ENCODE measurements at places on chromosomes 7 and 10.

DNA sequence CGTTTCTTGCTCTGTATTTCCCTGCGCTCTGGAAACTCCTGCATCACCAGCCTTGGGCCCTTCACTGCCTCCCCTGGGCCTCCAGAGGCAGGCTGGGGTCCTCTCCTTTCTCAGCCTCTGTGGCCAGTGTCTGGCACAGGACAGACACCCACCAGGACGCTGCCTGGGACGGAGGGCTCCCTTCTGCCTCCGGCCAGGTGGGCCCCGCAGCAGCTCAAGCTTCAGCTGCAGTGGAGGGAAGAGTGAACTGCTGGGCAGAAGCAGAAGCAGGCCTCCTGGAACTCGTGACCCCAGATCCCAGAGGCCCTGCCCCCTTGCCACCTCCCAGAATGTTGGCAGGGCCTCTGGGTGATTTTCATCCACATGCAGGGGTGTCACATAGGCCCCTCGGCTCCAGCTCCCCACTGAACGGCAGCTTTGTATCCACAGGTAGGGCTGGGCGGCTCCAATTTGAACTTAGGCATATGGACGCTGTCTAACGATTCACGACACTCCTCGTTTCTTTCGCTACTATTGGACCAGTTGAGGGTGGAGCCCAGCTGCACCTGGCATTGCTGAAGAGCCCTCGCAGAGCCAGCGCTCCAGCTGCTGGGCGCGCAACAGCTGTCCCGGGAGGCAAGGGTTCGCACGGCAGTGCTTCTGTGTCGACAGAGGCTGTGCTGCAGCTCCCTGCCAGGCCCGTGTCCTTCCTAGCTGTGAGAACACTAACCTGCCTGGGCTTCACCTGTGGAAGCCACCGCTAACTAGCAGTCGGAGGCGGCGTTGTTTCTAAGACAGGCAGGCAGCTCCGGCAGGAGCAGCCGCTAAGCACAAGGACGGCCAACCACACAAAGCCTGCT, 18.4 kb upstream of the GPR146 start:
- no peak for DNase-seq
- H3K4me3 ChIP-seq: peak overlapping the region; percentile 94
- no peaks in the 10 kb centered on the region for H3K27me3 ChIP-seq
- H3K27ac ChIP-seq: no peak overlapping the region

GRCh38 chr10:23314835-23315239, 29.8 kb downstream of the C10orf67 start:
- DNase-seq: peak; percentile 77
- H3K36me3 ChIP-seq: no peaks in the 10 kb centered on the region
- no peak overlapping the region for H3K27ac ChIP-seq
- no peak overlapping the region for H3K4me3 ChIP-seq
- H3K4me1 ChIP-seq: peaks cover 21% of the 10 kb centered on the region

- no peak overlapping the region for H3K27ac ChIP-seq
- no peak for DNase-seq
- no peak overlapping the region for H3K4me3 ChIP-seq
- H3K27me3 ChIP-seq: no peaks in the 10 kb centered on the region
Measured at GRCh38 chr10:3836222-3836820, 51.3 kb upstream of the KLF6 start.

GRCh38 chr10:126749015-126749655, 78.6 kb upstream of the C10orf90 start:
- H3K27ac ChIP-seq: no peak overlapping the region
- H3K27me3 ChIP-seq: no peaks in the 10 kb centered on the region
- no peak overlapping the region for H3K4me3 ChIP-seq
- no peaks in the 10 kb centered on the region for H3K36me3 ChIP-seq

- H3K27me3 ChIP-seq: peaks cover 3% of the 10 kb centered on the region
- peaks cover 36% of the 10 kb centered on the region for H3K36me3 ChIP-seq
- peaks cover 78% of the 10 kb centered on the region for H3K4me1 ChIP-seq
- peak overlapping the region; percentile 38 for H3K4me3 ChIP-seq
- no peak for DNase-seq
Measured at GRCh38 chr10:61986788-61987492, 85.4 kb downstream of the ARID5B start.

Measured in HFFc6 (cell line).